ENCODE measurements at places on chromosomes 11 and 22.

DNA sequence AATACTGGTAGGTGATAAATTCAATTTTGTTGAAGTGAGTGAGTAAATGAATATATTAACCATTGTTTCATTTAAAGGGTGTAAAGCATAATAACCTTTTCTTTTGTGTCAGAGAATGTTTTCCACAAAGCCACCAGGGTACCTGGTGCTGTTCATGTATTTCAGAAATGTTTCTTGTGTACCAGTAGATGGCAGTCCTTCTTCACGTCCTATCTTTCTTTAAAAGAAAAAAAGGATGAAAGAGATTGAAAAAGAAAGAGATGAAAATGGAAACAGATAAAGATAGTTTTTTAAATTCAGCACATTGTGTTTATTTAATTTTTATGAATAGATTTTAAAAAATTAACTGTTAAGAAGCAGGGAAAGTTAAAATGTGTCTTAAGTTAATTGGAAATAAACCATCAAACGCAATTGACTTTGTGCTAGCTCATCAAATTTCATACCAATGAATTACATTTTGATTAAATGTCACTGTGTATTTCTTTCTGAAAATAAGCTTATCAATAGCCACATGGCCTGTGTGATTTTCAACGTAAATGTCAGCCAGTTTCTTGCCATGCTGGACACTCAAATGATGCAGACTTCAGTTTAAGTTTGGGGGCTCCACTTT is 65.5 kb upstream of the CHORDC1 start:
- H3K4me3 ChIP-seq = no peak overlapping the region
- DNase-seq = no peak
- no peak overlapping the region for H3K27ac ChIP-seq
- no peaks in the 10 kb centered on the region for H3K27me3 ChIP-seq

- no peak for DNase-seq
- H3K27me3 ChIP-seq = no peaks in the 10 kb centered on the region
- peak overlapping the region; percentile 88 for H3K27ac ChIP-seq
- H3K4me1 ChIP-seq = peaks cover 48% of the 10 kb centered on the region
These were observed 29.8 kb upstream of the CD5 start for GRCh38 chr11:61072316-61073109.

- H3K27me3 ChIP-seq = peaks cover 11% of the 10 kb centered on the region
- no peak for DNase-seq
- H3K4me1 ChIP-seq = peaks cover 26% of the 10 kb centered on the region
- peak overlapping the region; percentile 95 for H3K4me3 ChIP-seq
- H3K36me3 ChIP-seq = peaks cover 2% of the 10 kb centered on the region
These were observed 1.1 kb downstream of the TBCEL start for GRCh38 chr11:121024989-121025388.

DNA sequence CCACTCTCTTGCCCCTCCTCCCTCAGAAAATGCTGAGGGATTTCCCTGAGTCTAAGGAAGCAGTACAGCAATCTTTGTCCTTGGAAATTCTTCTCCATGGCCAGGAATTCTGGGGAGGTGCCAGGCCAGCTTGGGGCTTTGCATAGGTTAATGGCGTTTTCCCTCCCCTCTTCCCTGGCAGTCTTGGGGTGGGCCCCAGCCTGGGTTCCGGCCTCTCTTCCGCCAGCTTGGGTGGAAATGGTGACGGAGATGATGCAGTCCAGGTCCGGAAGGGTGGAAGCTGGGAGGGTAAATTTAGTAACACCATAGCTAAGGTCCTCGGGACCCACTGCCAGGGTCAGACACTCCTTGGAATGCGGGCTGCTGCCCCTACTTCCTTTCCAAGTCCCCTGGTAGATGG is 5.0 kb downstream of the PHLDB1 start:
- peaks cover 1% of the 10 kb centered on the region for H3K36me3 ChIP-seq
- H3K4me1 ChIP-seq = peaks cover 19% of the 10 kb centered on the region
- no peak overlapping the region for H3K4me3 ChIP-seq
- no peak overlapping the region for H3K27ac ChIP-seq

- no peaks in the 10 kb centered on the region for H3K4me1 ChIP-seq
- H3K36me3 ChIP-seq = no peaks in the 10 kb centered on the region
- no peak for DNase-seq
- H3K4me3 ChIP-seq = no peak overlapping the region
These were observed 4.3 kb upstream of the OR51V1 start for GRCh38 chr11:5204787-5205186.

DNA sequence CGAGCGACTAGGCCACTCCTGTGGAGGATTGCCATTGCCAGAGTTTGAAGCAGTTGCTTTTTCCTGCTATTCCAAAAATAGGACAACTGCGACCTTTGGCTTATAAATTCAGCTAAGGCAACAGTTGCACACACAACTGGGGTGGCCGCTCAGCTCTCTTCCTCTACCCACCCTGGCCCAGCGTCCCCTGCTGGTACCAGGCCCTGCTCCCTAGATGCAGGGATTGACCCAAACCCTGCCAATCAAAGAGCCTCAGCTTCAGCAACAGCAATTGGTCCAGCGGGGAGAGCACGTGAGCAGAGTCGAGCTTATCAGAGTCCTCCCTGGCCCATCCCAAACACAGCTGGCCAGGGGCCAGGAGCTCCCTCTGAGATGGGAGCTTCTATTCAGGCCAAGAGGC is 22.0 kb upstream of the CABP2 start:
- no peak for DNase-seq
- H3K4me1 ChIP-seq = no peaks in the 10 kb centered on the region
- H3K36me3 ChIP-seq = no peaks in the 10 kb centered on the region
- H3K27ac ChIP-seq = peak overlapping the region; percentile 37

GRCh38 chr11:59615120-59615636 is 396 bp downstream of the OSBP start:
- H3K36me3 ChIP-seq = peaks cover 11% of the 10 kb centered on the region
- H3K27ac ChIP-seq = peak overlapping the region; percentile 97
- H3K4me1 ChIP-seq = peaks cover 38% of the 10 kb centered on the region
- DNase-seq = peak; percentile 29
- H3K27me3 ChIP-seq = no peaks in the 10 kb centered on the region
- peak overlapping the region; percentile 98 for H3K4me3 ChIP-seq

DNA sequence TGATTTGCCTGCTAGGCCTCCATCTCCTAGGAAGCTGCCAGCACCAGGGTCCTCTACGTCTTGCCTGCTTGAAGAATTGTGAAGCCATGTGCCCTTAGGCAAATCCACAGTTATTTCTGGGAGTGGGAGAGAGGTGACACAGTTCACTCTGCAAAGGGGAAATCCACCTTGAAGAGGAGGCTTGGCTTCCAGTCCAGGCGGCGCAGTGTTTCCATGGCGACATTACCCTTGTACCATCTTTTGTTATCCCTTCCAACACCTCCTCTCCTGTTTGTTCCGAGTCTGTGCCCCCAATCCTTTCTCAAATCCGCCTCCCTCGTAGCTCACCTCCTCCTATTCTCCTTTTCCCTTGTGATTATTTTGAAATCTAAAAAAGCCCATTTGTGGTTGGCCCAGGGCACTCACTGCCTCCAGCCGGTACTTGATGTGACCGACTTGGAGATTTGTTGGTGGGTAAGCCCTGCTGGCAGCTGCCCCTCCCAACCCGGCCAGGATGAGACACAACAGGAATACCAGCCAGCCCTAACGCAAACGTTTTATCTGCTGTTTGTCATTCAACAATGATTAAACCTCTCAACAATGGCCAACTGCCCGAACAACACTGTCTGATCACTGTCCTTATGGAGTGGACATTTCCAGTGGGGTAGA is 18.4 kb downstream of the SYT13 start:
- no peaks in the 10 kb centered on the region for H3K4me1 ChIP-seq
- no peak for DNase-seq
- no peak overlapping the region for H3K4me3 ChIP-seq
- H3K27me3 ChIP-seq = peaks cover 43% of the 10 kb centered on the region
- no peaks in the 10 kb centered on the region for H3K36me3 ChIP-seq

GRCh38 chr22:30490399-30490798 is 15.1 kb downstream of the SEC14L4 start:
- no peaks in the 10 kb centered on the region for H3K36me3 ChIP-seq
- H3K4me1 ChIP-seq = peaks cover 3% of the 10 kb centered on the region
- peaks cover 20% of the 10 kb centered on the region for H3K27me3 ChIP-seq
- H3K4me3 ChIP-seq = no peak overlapping the region
- no peak overlapping the region for H3K27ac ChIP-seq

DNA sequence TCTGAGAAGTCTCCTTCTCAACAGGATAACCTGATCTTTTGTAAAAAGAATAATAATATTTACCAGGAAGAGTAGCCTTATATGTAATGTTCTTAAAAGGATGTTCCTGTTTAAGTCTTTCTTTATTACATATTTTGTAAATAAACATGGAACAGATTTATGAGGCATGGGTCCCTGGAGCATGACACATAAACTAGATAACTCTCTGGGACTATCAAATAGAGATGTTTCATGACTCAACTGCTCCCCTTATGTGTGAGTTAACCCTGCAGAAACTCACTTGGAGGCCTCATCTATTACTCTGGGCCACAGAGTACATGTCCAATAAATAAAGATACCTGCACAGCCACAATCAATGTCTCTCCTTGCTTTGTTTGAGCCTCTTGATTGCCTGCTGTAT is 64.6 kb downstream of the GDPD4 start:
- H3K36me3 ChIP-seq = no peaks in the 10 kb centered on the region
- no peaks in the 10 kb centered on the region for H3K27me3 ChIP-seq
- no peaks in the 10 kb centered on the region for H3K4me1 ChIP-seq
- H3K27ac ChIP-seq = no peak overlapping the region
- no peak for DNase-seq

GRCh38 chr22:25929321-25929878 is 187.4 kb downstream of the MYO18B start:
- H3K27me3 ChIP-seq = peaks cover 22% of the 10 kb centered on the region
- DNase-seq = no peak
- no peaks in the 10 kb centered on the region for H3K36me3 ChIP-seq
- H3K4me1 ChIP-seq = no peaks in the 10 kb centered on the region
- H3K4me3 ChIP-seq = no peak overlapping the region
- no peak overlapping the region for H3K27ac ChIP-seq

- H3K4me3 ChIP-seq = no peak overlapping the region
- no peak for DNase-seq
- H3K36me3 ChIP-seq = no peaks in the 10 kb centered on the region
- H3K4me1 ChIP-seq = no peaks in the 10 kb centered on the region
- no peak overlapping the region for H3K27ac ChIP-seq
- H3K27me3 ChIP-seq = peaks cover 13% of the 10 kb centered on the region
These were observed 1114.1 kb downstream of the BRD1 start for GRCh38 chr22:48713272-48714205.

GRCh38 chr11:17556999-17557398 is 9.9 kb downstream of the OTOG start:
- no peak for DNase-seq
- H3K27ac ChIP-seq = no peak overlapping the region
- H3K36me3 ChIP-seq = no peaks in the 10 kb centered on the region
- H3K27me3 ChIP-seq = peaks cover 13% of the 10 kb centered on the region

- H3K27me3 ChIP-seq = no peaks in the 10 kb centered on the region
- no peaks in the 10 kb centered on the region for H3K36me3 ChIP-seq
- no peak overlapping the region for H3K27ac ChIP-seq
- DNase-seq = no peak
These were observed 619.8 kb upstream of the CHORDC1 start for GRCh38 chr11:90842681-90843080.

DNA sequence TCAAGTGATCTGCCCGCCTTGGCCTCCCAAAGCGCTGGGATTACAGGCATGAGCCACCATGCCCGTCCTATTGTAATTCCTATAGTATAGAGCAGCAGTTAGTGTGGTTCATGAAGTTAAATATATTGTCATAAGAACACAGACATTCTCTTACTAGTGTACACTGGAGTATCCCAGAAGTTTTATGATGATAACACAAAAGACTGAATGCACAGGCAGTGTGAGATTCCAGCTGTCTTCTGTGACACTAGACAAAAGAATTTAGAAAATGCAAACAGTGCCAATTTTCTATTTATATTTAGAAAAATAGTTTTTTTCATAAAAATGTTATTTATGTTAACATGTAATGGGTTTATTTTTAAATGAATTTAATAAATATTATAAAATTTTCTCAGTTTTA is 39.4 kb upstream of the RBX1 start:
- H3K4me1 ChIP-seq = no peaks in the 10 kb centered on the region
- no peak overlapping the region for H3K27ac ChIP-seq
- no peak for DNase-seq
- peaks cover 13% of the 10 kb centered on the region for H3K36me3 ChIP-seq

GRCh38 chr22:49524362-49524761 is 303.3 kb downstream of the BRD1 start:
- no peak for DNase-seq
- no peaks in the 10 kb centered on the region for H3K36me3 ChIP-seq
- H3K27ac ChIP-seq = no peak overlapping the region
- no peak overlapping the region for H3K4me3 ChIP-seq

DNA sequence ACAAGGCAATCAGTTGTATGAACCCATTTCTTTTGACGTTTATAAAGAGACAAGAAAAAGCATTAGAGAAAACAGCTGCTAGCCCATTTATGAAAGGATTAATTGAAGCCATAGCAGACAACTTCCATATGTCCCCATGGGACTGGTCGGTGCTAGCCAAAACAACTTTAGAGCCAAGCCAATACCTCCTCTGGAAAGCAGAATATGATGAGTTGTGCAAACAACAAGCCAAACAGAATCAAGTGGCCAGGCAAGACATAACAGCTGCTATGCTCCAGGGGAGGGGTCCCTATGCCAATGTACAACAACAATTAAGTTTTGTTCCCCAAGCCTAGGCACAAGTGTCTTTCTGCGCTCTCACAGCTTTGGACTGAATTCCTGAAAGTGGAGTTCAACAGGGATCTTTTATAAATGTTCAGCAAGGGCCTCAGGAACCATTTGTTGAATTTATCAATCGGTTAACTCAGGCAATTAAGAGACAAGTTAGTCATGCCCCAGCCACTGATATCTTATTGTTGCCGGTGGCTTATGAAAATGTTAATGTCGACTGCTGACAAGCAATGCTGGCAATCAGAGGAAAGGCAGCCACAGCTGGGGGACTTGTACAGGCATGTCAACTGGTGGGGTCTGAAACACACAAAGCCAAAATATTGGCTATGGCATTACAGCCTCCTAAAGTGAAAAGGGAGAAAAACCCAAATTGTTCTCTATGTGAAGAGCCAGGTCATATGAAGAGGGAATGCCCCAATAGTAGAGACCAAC is 1593.1 kb upstream of the TENM4 start:
- no peak overlapping the region for H3K27ac ChIP-seq
- no peaks in the 10 kb centered on the region for H3K27me3 ChIP-seq
- no peaks in the 10 kb centered on the region for H3K4me1 ChIP-seq

- H3K27ac ChIP-seq = peak overlapping the region; percentile 62
- H3K36me3 ChIP-seq = peaks cover 25% of the 10 kb centered on the region
- H3K4me3 ChIP-seq = peak overlapping the region; percentile 36
- H3K27me3 ChIP-seq = no peaks in the 10 kb centered on the region
These were observed 65.0 kb downstream of the PARVB start for GRCh38 chr22:44088976-44089570.
